Right kidney (tissue), 9 donors: ENCODE measurements at places on chromosomes 5 and 9.

DNA sequence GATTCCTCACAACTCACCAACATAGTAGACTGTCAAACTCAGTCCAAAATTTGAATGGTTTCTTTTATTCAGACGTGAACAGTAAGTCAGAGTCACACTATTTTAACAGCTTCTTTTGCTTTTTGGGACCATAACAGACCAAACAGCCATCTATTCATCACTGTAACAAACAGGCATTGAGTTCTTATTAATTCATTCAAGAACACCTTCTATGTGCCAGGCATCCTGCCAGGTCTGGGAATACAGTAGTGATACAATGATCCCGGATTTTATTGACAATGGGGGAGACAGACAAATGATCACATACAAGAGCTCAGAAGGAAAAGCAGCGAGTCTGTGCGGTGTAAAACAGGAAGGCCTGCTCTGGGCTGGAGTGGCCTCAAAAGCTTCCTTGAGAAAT is 153.3 kb upstream of the ERCC6L2 start:
- DNase-seq: no peak

DNA sequence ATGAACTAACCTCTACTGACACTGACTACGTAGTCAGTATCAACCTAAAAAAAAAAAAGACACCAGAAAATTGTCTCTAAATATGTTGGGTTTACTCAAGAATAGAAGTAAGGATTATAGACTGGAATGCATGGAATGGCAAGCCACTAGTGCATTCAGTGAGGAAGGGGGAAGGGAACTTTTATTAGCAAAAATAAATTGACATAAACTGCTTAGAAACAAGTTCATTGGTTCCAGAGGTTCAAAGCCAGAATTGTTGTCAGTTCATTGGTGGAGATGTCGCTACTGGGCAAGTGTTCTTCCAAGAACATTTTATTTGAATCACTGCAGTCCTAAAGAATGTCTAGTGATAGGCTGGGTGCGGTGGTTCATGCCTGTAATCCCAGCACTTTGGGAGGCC is 26.1 kb upstream of the AOPEP start:
- no peak for DNase-seq

- no peak for DNase-seq
Measured at GRCh38 chr9:37197158-37198038, 77.0 kb downstream of the ZCCHC7 start.

- no peak for DNase-seq
Measured at GRCh38 chr5:122035913-122036312, 42.1 kb downstream of the LOX start.

- peak; percentile 91 for DNase-seq
Measured at GRCh38 chr9:93096131-93096802, at the start of gene CARD19. Gene CARD19, plus strand, starts transcription at chr9:93096217. Its CDS starts 129 bp downstream, at chr9:93096346.

- no peak for DNase-seq
Measured at GRCh38 chr5:2181149-2181548, 298.4 kb upstream of the IRX4 start.

GRCh38 chr5:99795031-99795430 is 740.1 kb upstream of the FAM174A start:
- DNase-seq: no peak

GRCh38 chr9:113674436-113674835 is 201.7 kb upstream of the ZNF618 start:
- DNase-seq: no peak
